ENCODE measurements at places on chromosomes 7 and 10. TPM values are rescaled to one million over a fixed set of nuclear protein-coding genes. Genes with fewer than 3 reads are reported as not detected.

- DNase-seq, result peak; percentile 41
Measured at GRCh38 chr10:119131512-119132240, 27.8 kb downstream of the DENND10 start.

DNA sequence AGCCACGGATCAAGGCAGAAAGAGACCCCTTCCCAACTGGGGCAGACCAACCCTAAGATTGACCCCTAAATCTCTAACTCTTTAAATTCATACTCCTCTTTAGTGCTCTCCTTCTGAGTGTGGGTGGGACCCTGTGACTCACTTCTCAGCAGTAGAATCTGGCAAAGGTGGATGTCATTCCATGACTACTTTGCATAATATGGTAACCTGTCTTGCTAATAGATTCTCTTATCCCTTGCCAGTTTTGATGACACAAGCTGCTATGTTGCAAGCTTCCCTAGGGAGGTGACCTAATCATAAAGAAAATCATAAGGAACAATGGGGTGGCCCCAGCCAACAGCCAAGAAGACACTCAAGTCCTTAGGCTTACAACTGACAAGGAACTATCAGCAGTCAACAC is 155.4 kb upstream of the VWC2 start:
- no peak for DNase-seq

DNA sequence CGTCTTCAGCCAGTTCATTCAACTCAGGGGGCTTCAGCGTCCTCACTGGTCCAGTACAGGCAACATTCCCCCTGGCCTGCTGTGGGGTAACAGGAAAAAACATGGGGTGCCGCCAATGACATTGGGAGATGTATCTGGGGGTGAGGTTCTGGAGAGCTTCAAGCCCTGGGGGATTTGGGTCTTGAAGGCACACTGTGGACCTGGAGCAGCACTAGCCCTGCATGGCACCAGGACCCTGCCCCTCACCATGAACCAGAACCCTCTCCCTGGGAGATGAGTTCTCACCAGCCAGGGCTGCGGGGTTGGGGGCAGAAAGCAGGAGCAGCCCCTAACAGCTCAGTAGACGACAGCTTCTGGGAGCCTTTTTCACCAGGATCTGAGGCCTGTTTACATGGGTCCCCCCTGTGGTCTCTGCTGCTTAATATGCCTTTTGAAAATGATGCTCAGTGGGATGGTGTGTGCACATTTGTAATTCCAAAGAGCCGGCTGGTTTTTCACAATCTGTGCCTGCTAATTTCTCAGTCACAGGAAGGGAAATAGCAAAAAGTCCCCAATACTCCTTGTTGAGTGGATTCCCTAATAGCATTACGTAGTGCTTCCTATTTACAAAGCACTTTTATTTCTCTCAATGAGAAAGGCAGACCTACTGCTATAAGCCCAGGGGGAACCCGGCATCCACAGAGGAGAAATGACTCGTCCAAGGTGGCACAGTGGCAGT is 509.5 kb downstream of the RPS24 start:
- no peak for DNase-seq

CHN2 gene
- total RNA-seq, result not detected

STARD3NL gene
- total RNA-seq, result 114 TPM

ENKUR gene
- not detected for total RNA-seq

CPA4 gene
- total RNA-seq, result 90.5 TPM

C10orf105 gene
- total RNA-seq, result not detected
